Activated CD4-positive, alpha-beta T cell treated with anti-CD3 and anti-CD28 coated beads, Interleukin-2, amount 50 U/mL, for 1 hour (primary cell): ENCODE measurements at places on chromosomes 2 and 18.

DNA sequence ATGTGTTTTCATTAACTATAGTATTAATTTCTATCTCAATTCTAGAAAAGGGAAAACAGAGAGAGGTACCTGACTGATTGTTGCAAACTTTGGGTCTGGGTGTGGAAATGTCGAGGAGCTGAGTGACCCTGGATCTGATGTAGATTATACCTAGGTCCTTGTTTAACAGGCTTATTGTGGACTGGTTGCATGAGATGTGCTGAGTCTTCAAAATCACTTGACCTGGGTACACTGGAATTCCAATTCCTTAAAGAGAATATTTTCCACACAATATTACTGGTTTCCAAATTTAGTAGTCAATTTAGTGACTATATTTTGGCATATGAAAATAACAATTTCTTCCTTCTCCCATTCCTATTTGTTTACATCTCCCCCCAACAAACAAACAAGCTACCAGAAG lies 13.6 kb downstream of the DUSP11 start:
- DNase-seq, result no peak

GRCh38 chr2:173578404-173579107 lies 223.9 kb downstream of the CDCA7 start:
- DNase-seq, result no peak

DNA sequence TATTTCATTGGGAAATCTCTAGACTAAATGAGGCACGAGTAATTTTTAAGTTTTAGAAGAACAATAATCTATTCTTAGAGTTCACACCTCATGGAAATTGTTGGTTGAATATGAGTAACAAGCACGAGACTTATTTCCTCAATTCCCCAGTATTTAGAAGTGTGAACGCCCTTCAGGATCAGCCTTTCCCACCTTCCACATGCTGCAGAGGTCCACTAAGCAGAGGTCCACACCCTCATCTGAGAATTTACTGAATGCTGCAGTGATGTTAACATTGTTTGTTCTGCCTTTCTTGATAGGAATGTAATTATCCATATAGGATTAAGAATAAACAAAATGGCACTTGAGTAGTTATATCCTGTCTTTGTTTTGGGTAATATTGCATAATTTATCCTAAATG lies 41.8 kb downstream of the LTBP1 start:
- DNase-seq, result no peak

DNA sequence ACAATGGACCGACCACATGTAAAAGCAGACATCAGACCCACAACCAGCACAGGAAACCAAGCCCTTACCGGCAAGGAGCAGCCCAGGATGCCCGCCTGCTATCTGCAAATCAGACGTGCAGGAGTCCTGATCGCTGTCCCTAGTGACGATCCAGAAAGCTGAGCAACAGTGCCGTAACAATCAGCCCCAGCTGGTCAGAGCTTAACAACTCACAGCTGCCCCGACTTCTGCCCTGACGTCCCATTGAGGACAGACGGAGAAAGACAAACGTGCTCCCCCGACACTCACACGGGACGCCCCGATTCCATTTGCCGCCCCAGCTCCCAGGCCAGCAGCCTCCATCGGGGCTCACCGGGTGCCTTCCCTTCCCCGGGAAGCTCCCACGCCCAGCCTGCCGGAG lies 39.8 kb upstream of the PXDN start:
- no peak for DNase-seq

DNA sequence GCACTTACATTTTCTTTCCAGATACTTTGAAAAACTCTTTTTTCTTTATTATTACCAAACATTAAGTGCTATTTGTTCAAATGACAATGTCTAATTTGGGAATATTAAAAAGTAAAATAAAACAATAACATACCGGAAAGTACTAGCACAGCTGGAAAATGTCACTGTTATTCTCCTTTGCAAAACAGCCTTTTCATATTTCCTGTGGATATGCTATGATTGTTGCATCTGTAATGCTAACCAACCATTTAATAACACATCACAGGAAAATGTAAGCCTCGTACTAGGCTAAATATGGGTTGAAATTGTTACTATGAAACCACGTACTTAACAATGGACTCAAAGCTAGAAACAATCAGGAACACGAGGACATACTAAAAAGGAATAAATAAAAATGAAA lies 298.1 kb downstream of the CBLN2 start:
- DNase-seq, result no peak

DNA sequence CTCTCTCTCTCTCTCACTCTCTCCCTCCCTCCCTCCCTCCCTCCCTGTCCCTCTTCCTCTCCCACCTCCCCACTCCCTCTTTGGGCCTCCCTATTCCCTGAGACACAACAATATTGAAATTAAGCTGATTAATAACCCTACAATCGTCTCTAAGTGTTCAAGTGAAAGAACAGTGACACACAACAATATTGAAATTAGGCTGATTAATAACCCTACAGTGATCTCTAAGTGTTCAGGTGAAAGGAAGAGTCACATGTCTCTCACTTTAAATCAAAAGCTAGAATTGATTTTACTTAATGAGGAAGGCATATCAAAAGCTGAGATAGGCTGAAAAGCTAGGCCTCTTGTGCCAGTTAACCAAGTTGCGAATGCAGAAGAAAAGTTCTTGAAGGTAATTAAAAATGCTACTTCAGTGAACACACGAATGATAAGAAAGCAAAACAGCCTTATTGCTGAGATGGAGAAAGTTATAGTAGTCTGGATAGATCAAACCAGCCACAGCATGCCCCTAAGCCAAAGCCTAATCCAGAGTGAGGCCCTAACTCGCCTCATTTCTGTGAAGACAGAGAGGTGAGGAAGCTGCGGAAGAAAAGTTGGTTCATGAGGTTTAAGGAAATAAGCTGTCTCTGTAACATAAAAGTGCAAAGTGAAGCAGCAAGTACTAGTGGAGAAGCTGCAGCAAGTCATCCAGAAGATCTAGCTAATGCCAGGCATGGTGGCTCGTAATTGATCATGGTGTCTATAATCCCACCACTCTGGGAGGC lies 21.3 kb downstream of the MALT1 start:
- DNase-seq, result no peak

DNA sequence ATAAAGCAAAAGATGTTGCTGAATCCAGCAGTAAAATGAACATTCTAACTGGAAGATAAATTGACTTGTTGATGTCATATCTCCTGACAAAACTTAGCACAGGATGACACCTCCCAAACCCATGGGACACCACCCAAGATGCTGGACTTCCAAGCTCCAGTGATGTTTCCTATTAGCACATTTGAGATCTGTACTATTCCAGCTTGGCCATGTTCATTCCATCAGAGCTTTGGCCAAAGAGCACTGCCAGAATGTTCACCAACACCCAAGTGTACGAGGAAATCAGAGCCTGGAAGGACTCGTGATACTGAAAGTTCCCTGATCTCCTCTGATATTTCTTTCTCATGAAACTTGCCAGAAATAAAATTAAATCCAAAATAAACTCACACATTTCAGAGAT lies 44.7 kb downstream of the PID1 start:
- no peak for DNase-seq

DNA sequence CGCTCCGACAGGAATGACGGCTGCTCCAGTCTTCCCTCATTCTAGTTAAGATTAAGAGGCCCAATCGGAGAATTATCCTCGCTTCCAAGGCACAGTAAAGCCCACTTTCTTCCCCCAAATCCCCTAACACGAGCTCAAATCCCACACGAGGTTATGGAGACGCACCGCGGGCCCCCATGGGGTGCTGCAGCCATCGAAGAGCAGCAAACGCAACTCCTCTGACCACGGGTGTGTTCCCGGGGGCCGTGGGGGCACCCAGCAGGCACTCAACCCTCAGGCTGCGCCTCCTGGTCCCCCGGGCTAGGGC lies 446 bp downstream of the COPS9 start:
- no peak for DNase-seq

- DNase-seq, result no peak
These were observed 70.5 kb downstream of the PRPF40A start for GRCh38 chr2:152646775-152647174.

DNA sequence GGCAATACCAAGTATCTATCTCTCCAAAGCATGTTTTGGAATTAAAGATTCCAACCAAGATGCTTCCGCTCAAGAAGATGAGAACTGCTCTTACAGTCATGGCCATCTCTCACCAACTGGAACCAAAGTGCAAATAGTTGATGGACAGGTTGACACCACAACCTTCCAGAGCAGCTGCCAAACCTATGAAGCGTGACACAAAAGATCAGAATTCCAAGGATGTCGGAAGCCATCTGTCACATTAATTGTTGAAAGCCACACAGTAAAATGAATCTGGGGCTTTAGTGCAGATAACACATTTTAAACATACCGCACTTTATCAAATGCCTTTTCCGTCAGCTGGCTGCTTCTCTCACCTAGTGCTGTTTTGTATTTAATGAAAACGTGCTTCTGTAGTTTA lies 195.7 kb downstream of the CDH20 start:
- no peak for DNase-seq

DNA sequence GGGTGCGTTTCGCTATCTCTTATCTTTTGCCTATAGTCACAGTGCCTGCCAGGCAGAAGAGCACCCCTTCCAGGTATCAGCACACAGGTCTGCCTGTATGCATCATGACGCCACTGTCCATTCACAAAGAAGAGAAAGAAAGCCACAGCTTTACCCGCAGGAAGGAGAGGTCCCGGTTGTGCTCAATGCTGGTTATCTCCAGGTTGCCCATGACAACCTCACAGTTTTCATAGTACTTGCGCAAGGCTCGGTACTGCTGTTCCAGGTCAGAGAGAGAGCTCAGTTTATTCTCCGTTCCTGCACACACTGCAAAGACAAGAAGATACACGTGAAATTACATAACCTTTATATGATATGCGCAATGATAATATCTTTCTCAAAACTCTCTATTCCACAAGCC lies 414.0 kb downstream of the ERBB4 start:
- no peak for DNase-seq
